ENCODE measurements at places on chromosomes 1 and 21.

GRCh38 chr1:156114101-156114918, at the start of gene LMNA:
Gene LMNA (plus strand): TSS chr1:156114711. CDS start chr1:156114919, 208 bp downstream.
- DNase-seq: peak; percentile 77

DNA sequence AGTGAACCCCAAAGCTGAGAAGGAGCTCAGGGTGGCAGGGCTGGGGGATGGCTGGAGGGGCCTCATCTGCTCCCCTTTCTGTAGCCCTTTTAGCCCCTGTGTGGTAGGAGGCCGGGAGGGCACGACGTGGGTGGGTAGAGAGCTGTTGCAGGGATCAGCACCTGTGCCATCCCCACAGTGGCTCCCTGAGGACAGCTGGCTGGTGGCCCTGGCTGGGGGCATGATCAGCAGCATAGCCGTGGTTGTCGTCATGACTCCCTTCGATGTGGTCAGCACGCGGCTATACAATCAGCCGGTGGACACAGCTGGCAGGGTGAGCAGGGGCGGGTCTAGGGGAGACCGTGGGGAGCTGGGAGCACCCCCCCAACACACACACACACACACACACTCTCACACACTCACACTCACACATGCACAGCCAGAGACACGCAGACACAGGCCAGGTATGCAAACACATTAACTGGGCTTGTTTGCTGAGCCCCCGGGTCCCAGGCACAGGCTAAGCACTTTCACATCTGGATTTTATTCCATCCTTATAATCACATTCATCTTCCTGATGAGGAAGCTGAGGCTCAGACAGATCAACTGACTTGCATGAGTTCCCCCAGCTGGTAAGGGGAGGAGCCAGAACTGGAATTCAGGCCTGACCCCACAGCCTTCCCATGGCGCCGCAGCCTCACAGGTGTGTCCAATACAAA, 2.5 kb downstream of the SLC25A34 start:
- no peak for DNase-seq

GRCh38 chr21:21997390-21998333, 999.5 kb downstream of the NCAM2 start:
- no peak for DNase-seq

DNA sequence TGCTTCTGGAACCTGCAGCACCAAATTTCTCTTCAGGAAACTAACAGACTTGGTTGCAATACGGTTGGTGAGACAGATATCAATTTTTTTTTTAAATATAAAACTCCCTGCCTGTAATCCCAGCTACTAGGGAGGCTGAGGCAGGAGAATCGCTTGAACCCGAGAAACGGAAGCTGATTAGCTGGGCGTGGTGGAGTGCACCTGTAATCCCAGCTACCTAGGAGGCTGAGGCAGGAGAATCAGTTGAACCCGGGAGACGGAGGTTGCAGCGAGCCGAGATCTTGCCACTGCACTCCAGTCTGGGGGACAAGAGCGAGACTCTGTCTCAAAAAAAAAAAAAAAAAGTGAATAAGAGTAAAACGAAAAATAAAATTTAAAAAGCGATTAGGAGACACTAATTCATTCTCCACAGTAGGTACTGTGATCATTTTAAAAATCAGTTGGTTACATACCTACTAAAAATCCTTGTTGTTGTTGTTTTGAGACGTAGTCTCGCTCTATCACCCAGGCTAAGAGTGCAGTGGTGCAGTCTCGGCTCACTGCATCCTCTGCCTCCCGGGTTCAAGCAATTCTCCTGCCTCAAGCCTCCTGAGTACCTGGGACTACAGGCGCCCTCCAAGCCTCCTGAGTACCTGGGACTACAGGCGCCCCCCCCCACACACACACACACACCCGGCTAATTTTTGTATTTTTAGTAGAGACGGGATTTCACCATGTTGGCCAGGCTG, 796 bp upstream of the RBM8A start:
- no peak for DNase-seq

DNA sequence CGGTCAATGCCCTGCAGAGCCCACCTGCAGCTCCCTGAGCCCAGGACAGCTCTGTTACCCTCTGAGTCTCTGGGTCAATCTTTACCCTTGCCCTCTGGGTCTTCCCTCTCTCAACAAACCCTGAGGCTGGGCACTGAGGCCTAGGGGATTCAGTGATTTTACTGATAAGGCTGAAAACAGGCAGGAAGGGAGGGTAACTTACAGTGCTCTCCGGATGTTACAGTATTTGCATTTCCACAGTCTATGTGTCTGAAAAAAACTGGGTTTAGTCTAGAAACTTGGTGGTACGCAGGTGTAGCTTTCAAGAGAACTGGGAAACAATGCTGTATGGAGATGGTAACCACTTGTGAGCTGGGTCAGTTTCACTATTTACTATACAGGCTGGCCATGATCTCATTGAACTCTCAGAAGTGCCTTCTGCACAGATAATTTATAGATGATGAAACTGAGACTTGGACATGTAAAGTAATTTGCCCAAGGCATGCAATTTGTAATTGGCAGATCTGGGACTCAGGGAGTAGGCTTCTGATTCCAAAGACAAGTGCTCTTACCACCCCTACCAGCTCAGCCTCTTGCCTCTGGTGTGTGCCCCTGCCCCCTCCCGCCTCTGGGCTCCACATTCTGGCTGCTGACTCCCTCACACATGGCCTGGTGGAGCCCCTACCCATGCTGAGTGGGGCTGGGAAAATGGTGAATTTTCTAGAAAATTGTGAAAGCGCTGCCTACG, 48.8 kb downstream of the TENT5C start:
- DNase-seq: peak; percentile 64

DNA sequence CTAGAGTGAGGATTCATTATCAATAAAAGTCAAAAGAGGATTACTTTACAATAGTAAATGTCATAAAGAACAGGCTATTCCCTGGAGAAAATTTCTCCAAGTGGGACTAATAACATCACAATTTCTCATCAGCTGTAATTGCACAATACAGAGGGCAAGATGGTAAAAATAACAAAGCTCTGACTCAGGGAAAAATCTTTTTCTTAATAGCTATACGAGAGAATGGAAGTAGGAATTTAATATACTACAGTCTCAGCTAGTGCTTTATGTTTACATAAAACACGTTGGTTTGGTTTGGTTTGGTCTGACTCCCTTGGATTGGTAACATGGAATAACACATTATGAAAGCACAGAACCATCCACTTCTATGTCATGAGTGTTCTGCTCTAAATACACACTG, 397.6 kb downstream of the LRRIQ3 start:
- no peak for DNase-seq

GRCh38 chr1:41802532-41803501, 115.9 kb downstream of the HIVEP3 start:
- DNase-seq: peak; percentile 23

DNA sequence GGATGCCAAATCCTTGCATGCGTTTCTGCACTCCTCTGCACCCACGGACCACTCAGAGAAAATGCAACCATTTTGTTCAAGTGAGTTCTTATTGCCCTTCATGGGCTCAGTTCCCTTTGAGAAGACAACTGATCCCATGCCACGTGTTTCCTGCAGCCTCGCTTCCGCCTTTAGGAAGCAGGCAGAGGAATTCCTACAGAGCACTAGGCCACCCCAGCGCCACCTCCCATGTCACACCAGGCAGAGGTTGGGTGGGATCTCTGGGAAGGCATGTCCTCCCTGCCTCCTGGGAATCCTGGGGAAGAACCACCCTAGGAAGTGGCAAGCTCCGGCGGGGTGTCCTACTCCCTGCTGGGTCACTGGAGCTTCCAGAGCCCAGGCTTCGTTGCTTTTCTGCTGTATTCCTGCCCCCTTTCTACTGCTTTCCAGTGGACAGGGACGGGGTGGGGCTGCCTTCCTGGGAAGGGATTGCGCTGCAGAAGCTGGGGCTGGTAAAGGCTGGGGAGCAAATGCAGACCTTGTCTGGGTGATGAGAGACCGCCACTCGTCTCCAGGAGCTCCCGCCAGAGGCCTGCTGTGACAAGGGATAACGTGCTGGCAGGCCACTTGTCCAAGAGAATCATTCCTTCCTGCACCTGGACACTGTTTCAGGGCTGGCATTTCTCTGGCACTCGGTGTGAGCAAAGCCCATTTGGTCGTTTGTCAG, 478.2 kb upstream of the VAMP3 start:
- DNase-seq: no peak

DNA sequence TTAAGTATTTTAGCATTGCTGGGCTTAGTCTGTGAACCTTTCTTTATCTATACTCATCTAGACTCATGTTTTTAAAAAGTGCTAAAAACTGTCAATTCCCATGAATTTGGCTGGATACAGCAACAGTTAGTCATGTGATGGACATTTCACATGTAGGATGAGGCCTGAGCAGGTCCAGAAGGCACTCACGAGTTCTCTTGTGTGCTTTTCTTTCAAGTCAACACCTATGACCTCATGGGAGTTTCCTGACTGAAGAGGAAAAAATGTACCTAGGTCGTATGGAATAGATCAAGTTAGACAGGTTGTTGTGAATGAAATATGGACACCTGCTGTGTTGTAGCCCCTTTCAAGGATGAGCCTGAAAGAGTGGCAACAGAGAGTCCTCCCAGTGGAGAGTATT, 394.2 kb downstream of the DUSP10 start:
- DNase-seq: no peak

DNA sequence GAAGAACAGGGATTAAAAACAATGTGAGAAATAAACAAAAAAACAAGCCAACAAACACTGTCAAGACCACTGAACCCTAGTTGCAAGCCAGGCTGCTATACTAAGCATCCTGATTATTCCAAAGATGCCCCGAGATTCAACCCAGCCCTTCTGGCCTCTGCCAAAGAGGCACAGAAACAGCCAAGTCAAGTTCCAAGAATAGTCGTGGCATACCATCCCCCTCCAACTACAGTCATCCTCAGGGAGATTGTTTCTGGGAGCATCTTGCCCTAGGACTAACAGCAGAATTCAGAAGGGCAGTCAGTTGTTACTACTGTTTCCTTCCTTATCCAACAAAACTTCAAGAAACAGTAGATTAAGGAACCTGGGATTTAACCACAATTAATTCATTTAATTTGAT, 52.3 kb downstream of the ABL2 start:
- DNase-seq: no peak

DNA sequence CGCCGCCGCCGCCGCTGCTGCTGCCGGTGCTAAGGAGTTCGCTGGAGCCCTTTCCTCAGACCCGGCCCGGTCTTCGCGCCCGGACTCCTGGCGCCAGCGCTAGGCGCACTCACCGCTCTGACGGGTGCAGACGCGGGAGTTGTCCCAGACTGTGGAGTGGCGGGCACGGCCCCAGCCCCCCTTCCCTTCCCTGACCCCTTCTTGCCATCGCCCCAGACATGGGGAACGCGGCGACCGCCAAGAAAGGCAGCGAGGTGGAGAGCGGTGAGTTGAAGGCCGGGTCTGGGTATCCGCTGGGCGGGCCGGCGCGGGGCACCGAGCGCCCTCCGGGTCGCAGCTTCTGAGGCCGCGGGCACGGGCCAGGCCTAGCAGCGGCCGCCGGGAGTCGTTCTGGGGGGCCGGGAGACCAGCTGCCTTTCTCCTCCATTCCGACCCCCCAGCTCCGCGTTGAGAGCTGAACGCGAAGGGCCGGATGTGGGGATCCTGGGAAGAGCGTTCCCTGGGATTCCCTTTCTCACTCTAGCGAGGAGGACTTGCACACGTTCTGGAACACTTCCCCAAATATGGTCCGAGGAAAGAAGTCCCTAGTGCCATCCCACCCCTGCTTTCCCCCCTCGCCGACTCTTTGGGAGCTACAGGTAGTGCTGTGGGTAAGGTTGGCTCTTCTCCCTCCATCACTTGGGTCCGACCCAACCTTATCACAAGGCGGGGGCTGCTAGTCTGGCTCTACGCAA, 65.8 kb upstream of the PRKACB start:
- DNase-seq: no peak

DNA sequence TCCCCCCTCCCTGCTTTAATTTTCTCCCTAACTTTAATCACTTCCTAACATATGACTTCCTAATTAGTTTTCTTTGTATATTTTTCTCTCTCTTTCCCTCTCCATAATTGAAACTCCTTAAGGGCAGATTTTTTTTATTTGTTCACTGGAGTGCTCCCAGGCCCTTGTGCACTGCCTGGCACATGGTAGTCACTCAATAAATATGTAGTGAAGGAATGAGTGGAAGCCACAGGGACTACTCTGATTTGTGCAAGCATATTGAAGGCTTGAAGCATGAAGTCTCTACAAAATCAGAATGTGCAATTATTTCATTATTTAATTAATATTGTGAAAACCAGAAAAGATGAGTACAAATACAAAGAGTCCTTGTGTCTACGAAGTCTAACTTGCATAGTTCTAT, 41.5 kb downstream of the SNX7 start:
- DNase-seq: no peak

GRCh38 chr1:156291226-156292061, 4.0 kb downstream of the GLMP start:
- no peak for DNase-seq

GRCh38 chr21:16580661-16581060, 850.9 kb downstream of the USP25 start:
- DNase-seq: no peak

DNA sequence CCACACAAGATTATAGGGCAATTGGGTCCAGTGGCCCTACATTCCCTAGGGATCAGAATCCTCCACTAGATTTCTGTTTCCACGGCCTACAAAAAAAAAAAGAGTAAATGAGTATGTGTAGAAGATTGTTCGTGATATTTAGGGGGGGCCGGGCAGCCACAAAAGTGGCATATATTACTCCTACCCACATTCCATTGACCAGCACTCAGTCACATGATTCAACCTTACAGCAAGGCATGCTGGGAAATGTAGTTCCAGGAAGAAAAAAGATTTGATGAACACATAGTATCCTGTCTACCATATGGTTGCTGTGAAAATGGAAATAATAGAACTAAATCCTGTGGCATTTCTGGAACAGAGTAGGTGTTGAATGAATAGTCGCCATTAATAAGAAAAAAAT, 43.4 kb upstream of the GJB5 start:
- DNase-seq: no peak

DNA sequence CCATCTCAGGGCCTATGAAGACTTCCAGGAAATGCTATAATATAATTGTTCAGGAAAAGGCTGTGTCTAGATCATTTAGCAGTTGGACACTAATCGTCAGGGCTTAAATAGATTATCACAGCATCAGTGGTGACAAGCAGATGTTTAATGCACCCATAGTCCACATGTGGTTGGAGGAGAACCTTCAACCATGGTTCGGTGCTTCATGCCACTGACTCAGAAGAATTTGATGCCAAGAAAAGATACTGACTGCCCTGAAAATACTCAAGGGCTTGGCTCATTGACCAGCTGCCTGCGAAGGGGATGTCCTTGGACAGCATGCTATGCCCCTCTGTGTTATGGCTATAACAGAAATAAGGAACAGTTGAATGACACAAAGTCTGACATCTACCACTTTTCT, 175.7 kb downstream of the HHIPL2 start:
- no peak for DNase-seq

GRCh38 chr1:115251856-115252255, 86.2 kb downstream of the NGF start:
- DNase-seq: no peak

GRCh38 chr1:81230983-81231728, 569.6 kb upstream of the ADGRL2 start:
- DNase-seq: no peak

GRCh38 chr1:154791292-154792166, 78.6 kb downstream of the KCNN3 start:
- peak; percentile 73 for DNase-seq

- DNase-seq: no peak
Observed at GRCh38 chr1:11285883-11286734, 13.1 kb downstream of the UBIAD1 start.
